ENCODE measurements at places on chromosomes 13 and 19.

DNA sequence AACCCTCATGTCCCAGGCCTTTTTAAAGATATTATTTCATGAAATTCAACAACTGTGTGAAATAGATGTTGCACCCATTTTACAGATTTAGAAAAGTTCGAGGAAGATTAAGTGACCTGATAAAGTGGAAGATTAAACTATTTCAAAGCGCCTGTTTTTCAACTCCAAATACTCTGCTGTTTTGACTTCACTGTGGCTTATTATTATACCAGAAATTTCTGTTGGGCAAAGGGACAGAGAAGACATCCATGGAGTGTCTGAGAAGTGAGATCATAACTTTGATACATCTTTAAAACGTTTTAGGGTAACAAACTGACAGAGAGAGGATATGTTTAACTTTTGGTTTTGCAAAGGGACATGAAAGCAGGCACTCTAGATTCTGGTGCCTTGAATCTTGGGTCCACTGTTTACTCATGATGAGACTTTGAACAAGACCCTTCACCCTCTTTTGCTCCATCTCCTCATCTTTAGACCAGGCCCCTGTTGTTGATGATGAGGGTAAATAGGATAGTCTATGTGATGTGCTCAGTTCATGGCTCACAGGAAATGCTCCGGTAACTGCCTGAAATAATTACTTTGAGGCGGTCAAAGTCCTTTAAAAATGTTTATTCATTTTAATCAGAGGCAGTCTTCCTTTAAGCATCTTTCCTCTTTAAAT lies 55.4 kb downstream of the RFC3 start:
- no peak for DNase-seq

GRCh38 chr13:50589651-50590054 lies 253.8 kb downstream of the DLEU7 start:
- DNase-seq = peak; percentile 86

GRCh38 chr19:9885077-9885552 lies 50.0 kb downstream of the PIN1 start:
- DNase-seq = no peak

DNA sequence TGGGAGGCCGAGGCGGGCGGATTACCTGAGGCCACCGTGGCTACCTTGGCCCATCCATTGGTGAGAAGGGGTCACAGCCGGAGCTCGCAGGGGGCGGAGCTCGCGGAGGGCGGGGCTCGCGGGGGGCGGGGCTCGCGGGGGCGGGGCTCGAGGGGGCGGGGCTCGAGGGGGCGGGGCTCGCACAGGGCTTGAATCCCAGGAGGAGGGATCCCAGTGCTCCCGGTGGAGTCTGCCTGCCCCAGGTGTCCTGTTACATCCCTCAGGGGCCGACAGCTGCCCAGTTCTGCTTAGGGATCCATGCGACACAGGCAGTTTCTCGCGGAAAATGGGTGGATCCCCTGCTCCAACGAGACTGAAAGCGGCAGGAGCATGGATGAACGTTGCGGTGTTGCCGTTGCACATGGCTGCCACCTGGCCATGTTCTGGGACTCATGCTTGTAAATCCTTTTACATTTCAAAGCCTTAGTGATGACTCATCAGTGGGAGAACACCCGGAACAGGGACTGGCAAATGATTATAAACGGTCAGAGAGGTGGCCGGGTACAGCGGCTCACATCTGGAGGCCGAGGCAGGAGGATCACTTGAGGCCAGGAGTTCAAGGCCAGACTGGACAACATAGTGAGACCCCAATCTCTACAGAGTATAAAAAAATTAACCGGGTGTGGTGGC lies 25.1 kb downstream of the TMPRSS9 start:
- DNase-seq = peak; percentile 87

GRCh38 chr19:3357992-3358688 lies 8.2 kb upstream of the NFIC start:
- DNase-seq = peak; percentile 33

- no peak for DNase-seq
Measured at GRCh38 chr13:32882691-32883090, 133.5 kb upstream of the KL start.

DNA sequence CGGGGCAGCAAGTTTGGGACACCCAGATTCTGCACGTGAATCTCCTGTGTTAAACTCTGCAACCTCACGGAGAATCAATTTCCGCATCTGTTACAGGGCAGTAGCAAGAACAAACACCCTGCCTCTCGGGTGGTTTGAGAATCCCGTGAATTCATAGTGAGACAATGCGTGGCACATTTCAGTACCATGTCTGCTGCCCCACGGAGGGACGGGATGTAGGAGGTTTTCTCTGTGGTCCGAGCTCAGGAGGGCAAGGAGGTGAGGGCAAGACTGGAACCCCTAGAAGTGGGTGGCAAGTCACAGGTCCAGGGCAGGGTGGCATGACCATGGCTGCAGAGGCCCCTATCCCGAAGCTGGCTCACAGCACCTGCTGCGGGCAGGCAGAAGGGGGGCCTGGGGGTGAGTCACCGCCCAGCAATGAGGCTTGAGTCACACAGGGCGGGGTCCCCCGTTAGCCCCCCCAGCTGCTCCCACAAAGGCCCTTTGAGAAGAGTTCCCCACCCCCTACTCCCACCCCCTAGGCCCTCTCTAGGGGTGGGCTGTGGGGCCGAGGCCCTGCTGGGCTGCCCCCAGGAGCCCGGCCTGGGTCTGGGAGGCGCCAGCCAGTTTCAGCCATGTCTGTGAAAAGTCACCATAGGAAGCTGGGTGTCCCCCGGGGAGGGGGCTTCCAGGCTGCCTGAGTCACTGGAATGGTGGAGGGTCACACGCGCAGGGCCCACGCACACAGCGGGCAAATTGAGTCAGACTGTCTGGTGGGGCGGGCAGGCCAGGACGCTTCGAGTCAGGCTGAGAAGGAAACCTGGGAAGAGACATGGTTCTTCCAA lies 25.8 kb upstream of the NANOS3 start:
- DNase-seq = peak; percentile 94

DNA sequence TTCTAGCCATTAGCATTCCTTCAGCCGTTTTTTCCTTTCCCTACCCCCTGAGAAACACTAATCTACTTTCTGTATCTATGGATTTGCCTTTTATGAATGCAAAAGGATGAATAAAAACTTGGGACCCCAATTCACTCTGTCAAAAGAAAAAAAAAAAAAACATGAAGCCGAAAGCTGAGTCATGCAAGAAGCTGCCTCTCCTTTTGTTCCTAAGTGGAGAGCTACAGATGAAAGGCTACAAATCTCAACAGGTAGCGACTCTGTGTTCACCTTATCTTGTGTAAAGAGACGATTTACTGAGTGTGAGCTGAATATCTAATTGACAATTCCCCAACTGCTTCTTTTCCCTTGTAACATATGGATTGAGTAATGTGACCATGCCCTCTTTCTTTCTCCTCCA lies 1072.8 kb downstream of the UQCRFS1 start:
- DNase-seq = no peak

- no peak for DNase-seq
Measured at GRCh38 chr13:40223585-40223984, 442.9 kb downstream of the FOXO1 start.

GRCh38 chr19:16330368-16330801 lies 5.8 kb downstream of the KLF2 start:
- peak; percentile 97 for DNase-seq

DNA sequence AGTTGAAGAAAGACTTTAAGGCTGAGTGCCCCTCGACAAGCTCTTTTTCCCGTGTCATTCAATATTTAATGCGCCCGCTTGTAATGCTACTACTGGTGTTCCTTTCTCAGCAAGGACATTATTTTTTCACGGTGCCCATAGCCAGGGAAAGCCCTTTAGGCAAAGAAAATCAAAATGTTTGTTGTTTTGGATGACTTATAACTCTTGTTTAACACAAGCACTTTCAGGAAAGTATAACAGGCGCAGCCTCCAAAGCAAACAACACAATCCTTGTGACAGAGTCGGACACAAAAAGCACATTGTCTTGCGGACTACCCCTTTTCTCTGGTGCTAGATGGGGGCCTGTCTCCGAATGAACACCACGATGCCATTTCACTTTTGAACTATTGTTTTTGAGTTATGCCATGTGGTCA lies 12.4 kb downstream of the ZIC5 start:
- no peak for DNase-seq

- no peak for DNase-seq
Measured at GRCh38 chr13:40121722-40122121, 466.3 kb downstream of the COG6 start.

DNA sequence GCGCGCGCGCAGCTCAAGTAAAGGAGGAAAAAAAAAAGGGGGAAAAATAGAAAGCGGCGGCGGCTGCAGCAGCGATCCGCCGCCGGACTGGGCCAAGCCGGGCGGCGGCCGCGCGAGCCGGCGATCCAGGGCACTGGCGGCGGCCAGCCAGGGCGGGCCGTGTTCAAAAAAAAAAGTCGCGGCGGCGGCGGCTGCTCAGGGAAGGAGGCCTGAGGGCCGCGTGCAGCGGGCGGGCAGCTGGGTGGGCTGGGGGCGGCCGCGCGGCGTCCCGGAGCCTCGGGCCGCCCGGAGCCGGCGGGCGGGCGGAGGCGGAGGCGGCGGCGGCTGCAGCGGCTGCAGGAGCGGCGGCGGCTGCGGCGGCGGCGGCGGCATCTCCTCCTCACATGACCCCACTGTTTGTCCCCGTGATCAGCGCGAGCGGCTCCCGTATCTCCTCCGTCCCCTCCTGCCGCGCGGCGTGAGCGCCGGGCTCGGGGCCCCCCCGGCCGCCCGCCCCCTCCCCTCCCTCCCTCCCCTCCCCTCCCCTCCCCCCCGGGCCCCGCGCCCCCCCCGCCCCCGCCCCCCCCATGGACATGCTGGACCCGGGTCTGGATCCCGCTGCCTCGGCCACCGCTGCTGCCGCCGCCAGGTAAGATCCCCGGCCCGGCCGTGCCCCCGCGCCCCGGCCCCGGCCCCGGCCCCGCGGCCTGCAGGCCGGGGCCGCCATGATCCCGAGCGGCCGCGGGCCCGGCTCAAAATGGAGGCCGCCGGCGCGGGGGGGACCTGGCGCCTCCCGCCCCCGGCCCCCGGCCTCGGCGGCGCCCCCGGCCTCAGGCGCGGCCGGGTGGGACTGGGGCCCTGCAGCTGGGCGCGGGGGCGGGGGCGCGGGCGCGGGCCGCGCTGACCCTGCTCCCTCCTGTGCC lies at the start of gene USF2:
TSS of gene USF2 (plus strand) at position 427 of the 902 bp plus-strand sequence. CDS start at position 567, 140 bp downstream.
- peak; percentile 66 for DNase-seq

DNA sequence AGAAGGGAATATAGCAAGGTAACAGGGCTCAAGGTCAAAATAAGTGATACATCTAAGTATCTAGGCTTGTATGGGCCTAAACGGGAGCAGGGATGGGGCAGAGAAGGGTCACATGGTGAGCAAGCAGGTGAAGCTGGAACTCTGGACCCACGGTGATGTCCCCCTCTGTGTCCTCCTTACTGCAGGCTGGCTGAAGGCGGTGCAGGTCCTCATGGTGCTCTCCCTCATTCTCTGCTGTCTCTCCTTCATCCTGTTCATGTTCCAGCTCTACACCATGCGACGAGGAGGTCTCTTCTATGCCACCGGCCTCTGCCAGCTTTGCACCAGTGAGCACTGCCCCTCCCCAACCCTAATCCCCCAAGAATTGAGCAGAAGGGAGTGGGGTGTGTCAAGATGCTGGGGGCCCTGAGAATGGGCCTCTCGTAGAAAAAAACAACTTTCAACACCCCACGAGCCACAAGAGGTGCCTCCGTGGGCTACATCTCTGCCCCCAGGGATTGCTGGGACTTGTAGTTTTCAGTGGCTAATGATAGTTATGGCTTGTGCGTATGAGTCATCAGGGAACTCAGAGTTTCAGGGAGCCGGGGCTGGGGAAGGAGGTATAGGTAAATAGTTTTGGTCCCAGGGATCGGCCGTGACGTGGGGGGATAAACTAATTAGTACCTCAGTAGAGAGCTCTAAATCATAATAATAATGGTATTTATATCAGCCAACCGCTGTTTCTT lies 4.0 kb downstream of the EMP3 start:
- peak; percentile 73 for DNase-seq

- no peak for DNase-seq
Measured at GRCh38 chr19:50328873-50329145, 368 bp downstream of the KCNC3 start.

GRCh38 chr13:99375738-99376080 lies 68.5 kb upstream of the GPR183 start:
- DNase-seq = no peak

DNA sequence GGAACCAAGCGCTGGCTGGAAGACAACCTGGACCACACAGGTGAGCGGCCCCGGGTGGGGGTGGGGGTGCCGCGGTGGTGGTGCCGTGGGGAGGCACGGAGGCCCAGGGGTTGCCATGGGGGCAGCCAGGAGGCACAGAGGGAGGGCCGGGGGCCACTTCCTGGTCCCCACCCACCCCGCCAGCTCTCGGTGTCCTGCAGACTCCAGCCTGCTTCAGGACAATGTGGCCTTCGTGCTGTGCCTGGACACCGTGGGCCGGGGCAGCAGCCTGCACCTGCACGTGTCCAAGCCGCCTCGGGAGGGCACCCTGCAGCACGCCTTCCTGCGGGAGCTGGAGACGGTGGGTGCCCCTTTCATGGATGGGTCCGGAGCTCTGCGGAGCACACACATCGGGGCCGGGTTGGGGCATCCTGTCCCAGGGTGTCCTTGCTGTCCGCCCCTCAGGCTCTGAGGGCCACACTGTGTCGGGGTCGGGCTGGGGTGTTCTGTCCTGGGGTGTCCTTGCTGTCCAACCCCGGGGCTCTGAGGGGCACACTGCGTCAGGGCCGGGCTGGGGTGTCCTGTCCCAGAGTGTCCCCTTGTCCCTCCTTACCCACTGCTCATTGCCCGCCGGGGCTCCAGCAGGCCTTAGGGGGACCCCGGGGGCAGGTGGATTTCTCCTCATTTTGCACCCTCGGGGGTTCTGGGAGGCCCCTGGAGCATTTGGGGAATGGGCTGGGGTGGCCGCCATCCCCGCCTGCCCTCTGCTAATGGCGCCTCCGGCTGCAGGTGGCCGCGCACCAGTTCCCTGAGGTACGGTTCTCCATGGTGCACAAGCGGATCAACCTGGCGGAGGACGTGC lies 18.3 kb downstream of the NCLN start:
- DNase-seq = no peak

- DNase-seq = peak; percentile 68
Measured at GRCh38 chr13:40235160-40235796, 431.2 kb downstream of the FOXO1 start.

GRCh38 chr13:35993686-35994085 lies 137.5 kb downstream of the DCLK1 start:
- DNase-seq = no peak

DNA sequence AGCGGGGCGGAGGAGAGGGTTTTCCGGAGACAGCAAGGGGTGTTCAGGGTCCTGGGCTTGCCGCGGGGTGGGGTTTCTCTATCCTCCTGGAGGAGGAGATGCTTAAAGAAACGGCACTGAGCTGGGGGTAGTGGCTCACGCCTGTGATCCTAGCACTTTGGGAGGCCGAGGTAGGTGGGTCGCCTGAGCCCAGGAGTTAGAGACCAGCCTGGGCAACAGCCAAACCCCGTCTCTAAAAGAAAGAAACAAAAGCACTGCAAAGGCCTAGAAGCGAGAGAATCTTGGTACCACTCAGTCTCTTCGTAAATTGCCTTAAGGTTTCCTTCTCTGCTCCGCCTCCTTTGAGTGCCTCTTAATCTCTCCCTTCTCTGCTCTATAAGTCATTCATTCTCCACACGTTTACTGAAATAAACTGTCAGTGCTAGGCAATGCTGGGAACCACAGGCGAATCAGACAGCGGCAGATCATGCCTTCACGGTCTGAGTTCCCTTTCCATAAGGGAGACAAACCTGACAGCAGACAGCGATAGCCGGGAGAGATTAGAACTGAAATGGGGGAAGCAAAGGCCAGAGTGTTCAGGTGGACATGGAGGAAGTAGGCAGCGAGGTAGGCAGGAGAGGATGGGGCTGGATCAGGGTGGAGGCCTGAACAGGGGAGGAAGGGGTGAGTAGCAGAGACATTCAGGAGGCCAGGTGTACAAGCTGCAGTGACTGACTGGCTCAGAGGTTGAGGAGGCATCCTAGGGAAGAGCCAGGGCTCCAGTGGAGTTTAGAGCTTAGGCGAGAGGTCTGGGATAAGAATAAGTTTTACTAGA lies 580 bp downstream of the EIF3K start:
- DNase-seq = no peak

GRCh38 chr13:49214917-49215376 lies 5.2 kb upstream of the MLNR start:
- DNase-seq = peak; percentile 23

Data from epithelial cell of esophagus (primary cell).